ENCODE measurements at places on chromosomes 3 and 15.

DNA sequence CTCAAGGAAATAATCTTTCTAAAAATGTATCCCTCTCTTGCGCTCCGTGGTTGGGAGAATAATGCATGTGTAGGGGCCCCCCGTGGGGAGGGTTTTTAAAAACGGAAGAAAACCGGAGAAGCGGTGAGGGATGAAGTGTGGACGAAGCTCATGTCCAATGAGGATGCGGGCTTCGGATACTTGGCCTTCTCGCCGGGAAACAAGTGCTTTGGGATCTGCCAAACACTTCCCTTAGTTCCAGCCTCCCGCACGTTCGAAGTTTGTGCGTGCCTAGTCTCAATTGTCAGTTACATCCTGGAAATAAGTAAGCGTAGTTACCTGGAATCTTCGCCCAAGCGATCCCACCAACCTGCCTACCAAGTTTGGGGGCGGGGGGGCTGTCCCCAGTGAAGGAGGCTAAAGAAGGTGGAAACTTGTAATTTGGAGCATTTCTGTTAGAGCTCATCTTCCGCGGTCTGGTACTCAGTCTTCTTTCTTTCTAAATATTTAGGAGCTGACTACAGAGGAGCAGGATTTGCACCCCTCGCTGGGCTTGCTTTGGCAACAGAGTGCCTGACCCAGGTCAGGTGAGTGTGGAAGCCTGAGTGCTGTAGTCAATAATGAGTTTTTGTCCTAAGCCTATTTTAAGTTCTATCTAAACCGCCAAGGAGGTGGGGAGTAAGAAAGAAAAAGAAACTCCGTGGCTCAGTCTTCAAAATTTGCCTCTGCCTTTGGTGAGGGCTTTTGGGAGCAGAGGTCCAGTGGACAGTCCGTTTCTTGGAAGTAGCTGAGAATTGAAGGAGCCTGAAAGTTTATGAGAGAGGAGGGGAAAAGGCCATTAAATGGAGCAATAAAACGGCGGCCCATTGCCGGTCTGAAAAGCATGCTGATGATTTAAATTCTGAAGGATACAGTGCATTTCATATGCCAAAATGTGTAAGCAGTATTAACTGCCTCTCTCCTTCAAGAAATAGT, 1.1 kb downstream of the ITPR1 start:
- no peak for DNase-seq

- no peak for DNase-seq
These were observed 31.8 kb downstream of the FSTL1 start for GRCh38 chr3:120418866-120419490.

GRCh38 chr3:185552358-185552877, at the start of gene LIPH:
Gene LIPH, minus strand, starts transcription at chr3:185552588. Its CDS starts 117 bp downstream, at chr3:185552471.
- no peak for DNase-seq

- peak; percentile 1 for DNase-seq
These were observed 799.8 kb downstream of the NSUN3 start for GRCh38 chr3:94862703-94863102.

- DNase-seq = no peak
These were observed 143.9 kb downstream of the MAGI1 start for GRCh38 chr3:65894679-65895453.

- DNase-seq = no peak
These were observed 21.4 kb downstream of the XPC start for GRCh38 chr3:14156843-14157561.

- DNase-seq = no peak
These were observed 502.1 kb downstream of the ZBBX start for GRCh38 chr3:166877971-166878370.

- DNase-seq = no peak
These were observed 17.3 kb downstream of the SUCNR1 start for GRCh38 chr3:151890721-151891141.

GRCh38 chr15:100200287-100200880, 141.4 kb downstream of the ADAMTS17 start:
- no peak for DNase-seq

- peak; percentile 99 for DNase-seq
These were observed 15.9 kb downstream of the ARHGAP31 start for GRCh38 chr3:119310071-119310470.

- no peak for DNase-seq
These were observed 775 bp downstream of the ARNT2 start for GRCh38 chr15:80404761-80405553.

DNA sequence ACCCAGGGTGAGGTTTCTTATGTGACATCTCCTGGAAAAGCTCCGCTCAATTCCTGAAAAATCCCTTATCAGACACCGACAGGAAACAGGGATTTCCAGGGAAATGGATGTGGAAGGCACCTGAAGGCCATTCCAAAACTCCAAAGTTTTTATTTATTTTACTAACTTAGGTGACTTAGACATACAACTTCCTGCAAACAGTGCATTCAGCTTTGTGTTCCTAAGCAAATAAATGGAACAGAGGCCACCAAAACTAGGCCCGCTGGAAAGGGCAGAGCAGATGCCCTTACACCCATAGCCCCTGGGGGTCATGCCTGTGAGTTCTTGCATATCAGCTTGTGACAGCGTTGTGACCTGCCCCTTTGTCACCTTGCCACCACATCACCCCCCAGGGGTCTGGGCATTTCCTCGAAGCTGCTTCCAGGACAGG, 239.4 kb downstream of the XXYLT1 start:
- DNase-seq = no peak

GRCh38 chr3:56253941-56254665, 214.2 kb downstream of the ERC2 start:
- DNase-seq = no peak

GRCh38 chr3:105397974-105398373, 31.3 kb downstream of the ALCAM start:
- no peak for DNase-seq

GRCh38 chr3:72386327-72387000, 461.8 kb downstream of the SHQ1 start:
- DNase-seq = no peak

- DNase-seq = no peak
These were observed 525.0 kb downstream of the GABRG3 start for GRCh38 chr15:27495963-27496459.

DNA sequence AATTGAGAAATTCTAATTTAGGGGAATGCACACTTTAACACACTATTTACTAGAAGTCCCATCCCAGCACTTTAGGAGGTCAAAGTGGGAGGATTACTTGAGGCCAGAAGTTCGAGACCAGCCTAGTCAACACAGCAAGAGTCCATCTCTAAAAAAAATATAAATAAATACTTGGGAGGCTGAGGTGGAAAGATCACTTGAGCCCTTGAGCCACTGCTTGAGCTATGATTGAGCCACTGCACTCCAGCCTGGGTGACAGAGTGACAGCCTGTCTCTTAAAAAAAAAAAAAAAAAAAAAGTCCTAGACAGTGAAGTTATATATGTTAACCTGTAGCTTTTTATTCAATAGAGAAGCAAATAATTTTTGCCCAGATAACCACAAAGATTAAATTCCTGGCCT, 69.2 kb downstream of the DLG1 start:
- no peak for DNase-seq

DNA sequence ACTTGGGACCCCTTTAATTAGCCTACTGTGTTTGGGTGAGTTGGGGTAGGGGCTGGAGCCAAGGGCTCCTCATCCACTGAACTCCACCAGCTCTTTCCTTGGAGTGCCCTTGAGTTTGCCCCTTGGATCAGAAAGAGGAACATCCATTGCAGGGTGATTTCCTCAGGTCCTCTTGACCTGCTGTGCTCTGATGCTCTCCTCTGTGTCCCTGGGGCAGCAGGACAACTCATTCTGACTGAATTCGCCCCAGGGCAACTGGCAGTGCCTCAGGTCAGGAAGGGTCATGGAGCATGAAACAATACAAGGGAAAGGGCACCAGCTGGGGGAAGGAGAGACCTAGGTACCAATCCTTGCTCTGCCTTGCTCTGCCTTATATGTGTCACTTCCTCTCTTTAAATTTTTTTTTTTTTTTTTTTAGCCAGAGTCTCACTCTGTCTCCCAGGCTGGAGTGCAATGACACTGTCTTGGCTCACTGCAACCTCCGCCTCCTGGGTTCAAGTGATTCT, 47.8 kb downstream of the BSN start:
- no peak for DNase-seq

GRCh38 chr3:153080778-153081240, 81.2 kb upstream of the RAP2B start:
- no peak for DNase-seq

GRCh38 chr3:47491186-47491585, 15.4 kb upstream of the SCAP start:
- DNase-seq = no peak

- no peak for DNase-seq
These were observed 98.1 kb downstream of the ZPLD1 start for GRCh38 chr3:102532901-102533300.

DNA sequence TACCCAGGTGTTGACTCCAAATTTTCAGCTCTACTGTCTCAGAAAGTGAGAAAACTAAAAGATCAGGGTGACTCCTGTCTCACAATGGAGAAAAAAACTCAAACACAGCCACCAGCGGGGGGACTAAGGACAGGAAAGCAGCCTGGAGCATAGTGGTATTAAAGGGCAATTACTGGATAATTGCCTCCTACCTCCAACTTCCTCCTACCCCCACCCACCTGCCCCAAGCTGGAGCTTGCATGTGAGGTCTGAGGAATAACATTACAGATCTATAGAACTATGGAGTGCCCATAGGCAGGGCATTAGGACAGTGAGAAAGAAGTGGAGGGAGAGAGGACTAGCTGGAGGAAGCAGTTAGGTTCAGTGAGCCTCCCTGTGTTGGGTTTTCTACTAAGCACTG, 2.7 kb upstream of the PCCB start:
- DNase-seq = no peak

DNA sequence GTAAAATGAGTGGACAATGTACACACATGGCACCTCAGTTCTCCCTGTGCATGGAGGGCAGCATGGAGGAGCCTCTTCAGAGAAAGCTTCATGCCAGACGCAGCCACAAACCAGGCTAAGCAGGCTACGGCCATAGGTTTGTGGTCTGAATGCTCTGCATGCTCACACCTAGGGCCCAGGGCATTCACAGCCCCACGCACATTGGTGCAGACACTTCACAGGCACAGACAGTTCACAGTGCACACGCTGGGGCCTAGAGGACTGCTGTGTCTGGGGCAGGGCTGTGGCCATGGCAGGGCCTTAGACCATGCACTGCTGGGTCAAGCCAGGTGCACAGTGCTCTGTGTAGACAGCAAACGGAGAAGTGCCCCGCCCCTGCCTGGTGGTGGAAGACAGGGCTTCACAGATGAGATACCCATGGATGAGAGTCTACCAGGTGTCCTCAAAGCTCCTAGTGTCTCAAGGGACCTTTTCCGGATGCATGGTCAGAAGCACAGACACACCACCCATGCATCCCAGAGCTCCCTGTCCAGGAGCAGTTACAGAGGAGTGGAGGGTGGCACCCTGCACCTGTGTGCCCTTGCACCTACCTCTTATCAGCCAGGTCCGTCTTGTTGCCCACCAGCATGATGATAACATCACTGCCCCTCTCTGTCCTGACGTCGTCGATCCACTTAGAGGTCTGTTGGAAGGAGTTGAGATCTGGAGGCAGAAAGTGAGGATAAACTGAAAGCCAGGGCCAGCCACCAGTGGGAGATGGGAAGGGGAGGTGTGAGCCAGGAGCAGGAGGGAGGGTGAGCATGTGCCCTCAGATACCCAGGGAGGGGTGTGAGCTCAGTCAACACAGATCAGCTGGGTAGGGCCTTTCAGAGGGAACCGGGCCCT, 33.5 kb downstream of the SRPRB start:
- no peak for DNase-seq

Measured in astrocyte of the cerebellum (primary cell).